ENCODE measurements at places on chromosomes 5 and 9.

- DNase-seq, result no peak
Measured at GRCh38 chr5:150210644-150211043, 20.8 kb downstream of the SLC6A7 start.

GRCh38 chr5:172756764-172757393 lies 14.1 kb downstream of the DUSP1 start:
- DNase-seq, result no peak

- no peak for DNase-seq
Measured at GRCh38 chr9:26727471-26727870, 165.1 kb downstream of the CAAP1 start.

DNA sequence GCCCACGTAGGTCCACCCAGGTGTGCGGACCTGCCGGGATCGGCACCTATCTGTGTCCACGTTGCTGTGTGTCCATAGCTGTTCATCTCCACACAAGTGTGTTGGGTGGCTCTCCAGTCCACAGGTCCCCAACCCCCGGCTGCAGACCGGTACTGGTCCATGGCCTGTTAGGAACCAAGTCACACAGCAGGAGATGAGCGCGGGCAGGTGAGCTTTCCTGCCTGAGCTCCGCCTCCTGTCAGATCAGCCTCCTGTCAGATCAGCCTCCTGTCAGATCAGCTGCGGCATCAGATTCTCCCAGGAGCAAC lies 18.9 kb downstream of the LAMC3 start:
- no peak for DNase-seq

GRCh38 chr9:107569174-107569573 lies 79.6 kb upstream of the KLF4 start:
- no peak for DNase-seq

- no peak for DNase-seq
Measured at GRCh38 chr9:111020594-111020993, 17.7 kb downstream of the LPAR1 start.

DNA sequence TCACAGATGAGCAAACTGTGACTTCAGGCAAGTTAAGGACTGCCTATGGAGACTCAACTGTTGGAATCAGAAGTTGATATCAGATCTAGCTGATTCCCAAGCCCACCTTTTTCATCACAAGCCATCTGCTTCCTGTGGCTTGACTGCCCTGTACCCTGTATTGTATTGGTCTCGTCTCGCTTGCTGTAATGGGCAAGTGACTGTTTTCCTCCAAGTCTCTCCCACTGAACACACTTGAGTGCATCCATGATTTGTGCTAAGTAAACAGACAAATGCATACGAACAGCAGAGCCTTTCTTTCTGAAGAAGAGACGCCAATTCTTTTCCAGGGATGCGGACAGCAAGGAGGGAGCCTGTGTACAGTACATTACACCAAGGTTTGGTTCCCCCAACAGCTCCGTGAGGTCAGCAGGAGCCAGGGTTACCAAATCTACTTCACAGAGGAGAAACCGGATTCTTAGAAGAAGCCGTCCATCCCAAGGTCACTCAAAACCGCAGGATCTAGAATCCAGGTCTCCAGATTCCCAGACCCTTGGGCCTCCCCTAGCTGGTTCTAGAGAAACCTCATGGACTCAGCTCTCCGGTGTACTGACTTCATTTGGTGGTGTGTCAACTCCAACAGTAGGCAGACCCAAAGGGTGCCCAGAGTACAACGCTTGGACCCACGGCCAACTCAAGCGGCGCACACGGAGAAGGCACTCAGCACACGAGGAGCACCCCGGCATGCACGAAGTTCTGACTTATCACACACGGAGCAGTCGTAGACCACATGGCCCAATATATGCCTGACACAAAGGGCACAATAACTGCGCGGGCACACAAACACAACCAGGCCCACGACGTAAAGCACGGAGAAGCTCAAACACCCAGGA lies 1.1 kb downstream of the BAG1 start:
- peak; percentile 37 for DNase-seq

GRCh38 chr5:54964405-54964804 lies 21.0 kb downstream of the ESM1 start:
- DNase-seq, result no peak

- no peak for DNase-seq
Measured at GRCh38 chr5:35166043-35166442, 64.2 kb downstream of the PRLR start.

GRCh38 chr9:134062461-134063087 lies 5.3 kb downstream of the BRD3 start:
- DNase-seq, result no peak

GRCh38 chr5:124274949-124275348 lies 471.5 kb downstream of the ZNF608 start:
- DNase-seq, result no peak

- DNase-seq, result no peak
Measured at GRCh38 chr5:174688441-174689354, 35.7 kb upstream of the MSX2 start.

GRCh38 chr9:4797854-4798150 lies 5.1 kb downstream of the RCL1 start:
- no peak for DNase-seq

DNA sequence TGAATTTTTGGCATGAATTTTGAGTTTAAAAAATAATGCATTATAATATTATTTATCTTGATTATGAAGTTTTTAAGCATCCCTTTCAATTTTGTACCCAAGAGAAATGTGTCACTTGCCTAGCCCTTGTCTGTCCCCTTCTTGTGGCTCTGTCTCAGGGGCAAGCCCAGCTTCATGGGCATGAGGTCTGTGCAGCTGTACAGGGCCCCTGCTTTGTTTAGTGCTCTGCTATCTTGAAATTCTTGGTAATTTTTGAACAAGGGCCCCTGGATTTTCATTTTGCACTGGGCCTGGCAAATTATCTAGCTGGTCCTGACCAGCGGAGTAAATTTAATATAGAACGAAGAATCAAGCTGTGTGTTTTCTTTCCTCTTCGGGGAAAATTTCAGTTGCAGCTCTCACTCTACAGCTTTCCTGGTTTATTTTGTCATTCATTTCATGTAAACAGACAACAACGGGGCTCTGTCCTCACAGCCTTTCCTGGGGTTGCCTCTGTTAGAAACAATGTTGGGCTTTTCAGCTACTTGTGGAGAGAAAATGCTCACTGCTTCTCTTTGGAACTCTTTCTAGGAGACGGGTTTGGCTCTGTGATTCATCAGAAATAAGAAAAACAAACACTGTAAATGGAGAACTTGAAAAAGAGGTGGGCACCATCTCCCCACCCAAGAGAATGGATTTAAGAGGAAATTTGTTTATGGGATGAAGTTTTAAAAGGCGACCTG lies 41.1 kb downstream of the LIX1 start:
- no peak for DNase-seq

GRCh38 chr5:59025734-59026133 lies 442.9 kb downstream of the RAB3C start:
- DNase-seq, result no peak

- no peak for DNase-seq
Measured at GRCh38 chr5:93909356-93909755, 168.0 kb upstream of the POU5F2 start.

DNA sequence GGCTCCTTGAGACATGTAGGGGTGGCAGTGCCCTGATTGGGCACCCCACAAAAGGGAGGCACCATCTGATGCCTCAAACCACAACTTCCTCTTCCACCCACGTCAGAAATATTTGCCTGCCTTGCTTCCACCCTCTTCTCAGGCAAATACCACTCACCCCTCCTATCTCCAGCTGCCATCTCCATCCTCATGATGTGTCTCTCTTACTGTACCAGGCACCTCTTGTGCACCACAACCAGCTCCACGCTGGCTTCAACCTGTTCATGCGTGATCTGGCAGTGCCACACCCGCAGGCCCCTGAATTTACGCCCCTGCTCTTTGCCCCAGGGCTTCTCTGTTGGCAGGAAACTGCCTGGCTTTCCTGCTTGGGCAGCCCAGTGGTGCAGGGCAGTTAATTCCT lies 87.8 kb upstream of the HSPA9 start:
- peak; percentile 75 for DNase-seq

- peak; percentile 15 for DNase-seq
Measured at GRCh38 chr9:109118808-109119438, 824 bp downstream of the TMEM245 start.

DNA sequence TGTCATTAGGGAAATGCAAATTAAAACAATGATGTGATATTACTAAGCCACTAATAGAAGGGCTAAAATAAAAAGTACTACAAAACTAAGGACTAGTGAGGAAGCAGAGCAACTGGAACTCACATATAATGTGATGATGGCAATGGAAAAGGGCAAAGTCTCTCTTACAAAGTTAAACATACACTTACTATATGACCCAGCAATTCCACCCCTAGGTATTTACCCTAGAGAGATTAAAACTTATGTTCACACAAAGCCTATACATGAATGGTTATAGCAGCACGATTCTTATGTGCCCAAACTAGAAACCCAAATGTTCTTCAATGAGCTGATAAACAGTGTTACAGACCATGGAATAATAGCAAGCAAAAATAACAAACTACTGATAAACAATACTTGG lies 643.7 kb downstream of the TLE1 start:
- no peak for DNase-seq

- DNase-seq, result no peak
Measured at GRCh38 chr5:112156211-112156610, 262.9 kb downstream of the EPB41L4A start.

GRCh38 chr9:121841771-121842611 lies 190.6 kb downstream of the DAB2IP start:
- DNase-seq, result no peak

DNA sequence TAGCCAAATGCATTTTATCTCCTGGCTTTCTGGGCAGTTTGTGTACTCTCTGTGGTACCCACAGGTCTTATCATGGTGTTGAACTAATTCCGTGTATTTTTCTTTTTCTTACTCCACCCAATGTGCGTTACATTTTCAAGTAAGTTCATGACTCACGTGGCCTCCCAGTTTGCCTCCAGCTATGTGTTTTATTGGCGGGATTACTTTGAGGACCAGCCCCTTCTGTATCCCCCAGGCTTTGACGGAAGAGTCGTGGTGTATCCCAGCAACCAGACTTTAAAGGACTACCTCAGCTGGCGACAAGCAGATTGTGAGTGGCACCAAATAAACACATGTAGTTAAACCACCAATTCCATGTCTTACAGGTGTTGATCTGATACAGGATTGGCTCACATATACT lies 3.2 kb downstream of the THG1L start:
- DNase-seq, result no peak

GRCh38 chr9:78677326-78677725 lies 380.4 kb downstream of the PSAT1 start:
- no peak for DNase-seq

GRCh38 chr5:10297646-10298204 lies 10.0 kb downstream of the CMBL start:
- DNase-seq, result no peak

DNA sequence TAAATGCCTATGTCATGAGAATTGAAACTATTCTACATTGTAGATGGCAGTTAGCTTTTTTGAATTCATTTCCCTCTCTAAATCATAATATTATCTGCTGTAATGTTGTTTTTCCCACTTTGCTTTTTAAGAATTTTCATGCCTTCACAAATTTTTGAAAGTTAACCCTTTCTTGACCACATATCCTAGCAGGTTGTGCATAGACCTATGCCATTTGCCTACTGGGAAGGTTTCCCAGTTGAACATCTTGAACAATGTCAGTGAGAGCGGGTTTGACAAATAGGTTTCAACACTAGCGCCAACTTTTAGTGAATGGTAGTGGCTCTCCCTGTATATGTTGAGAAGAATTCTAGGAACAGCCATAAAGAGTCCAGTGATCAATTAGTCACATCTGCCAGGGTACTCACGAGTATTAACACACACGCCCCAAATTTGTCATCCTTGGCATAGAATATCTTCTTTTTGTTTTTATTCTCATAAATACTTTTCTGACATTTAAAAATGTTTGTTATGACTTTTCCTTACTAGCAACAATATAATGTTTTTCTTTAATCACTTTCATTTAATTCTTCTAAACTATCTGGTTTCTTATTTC lies 307.6 kb downstream of the PJA2 start:
- DNase-seq, result no peak

DNA sequence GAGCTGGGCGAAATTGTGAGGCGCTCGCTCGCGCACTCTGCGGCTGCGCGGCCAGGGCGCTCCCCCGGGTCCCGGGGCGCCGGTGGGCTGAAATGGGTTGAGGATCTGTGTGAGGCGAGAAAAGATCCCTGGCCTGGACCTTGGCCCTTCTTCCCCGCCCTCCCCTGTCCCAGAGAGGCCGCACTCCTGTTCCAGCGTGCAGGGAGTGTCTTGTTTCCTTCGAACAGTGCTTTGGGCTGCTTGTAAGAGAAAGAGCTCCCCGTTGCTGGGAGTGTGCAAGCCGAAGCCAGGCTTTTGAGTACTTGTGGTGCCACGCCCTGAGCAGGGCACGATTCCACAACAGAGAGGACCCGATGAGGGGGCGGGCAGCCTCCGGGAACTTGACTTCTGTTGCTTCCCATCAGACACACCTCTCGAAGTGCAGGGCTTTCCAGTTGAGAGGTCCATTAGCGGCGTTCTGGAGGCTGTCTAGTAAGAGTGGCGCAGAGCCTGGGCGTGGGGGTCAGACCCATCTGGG lies 535 bp downstream of the DOLPP1 start:
- DNase-seq, result peak; percentile 13

- no peak for DNase-seq
Measured at GRCh38 chr5:180120237-180121101, 48.9 kb upstream of the RNF130 start.

DNA sequence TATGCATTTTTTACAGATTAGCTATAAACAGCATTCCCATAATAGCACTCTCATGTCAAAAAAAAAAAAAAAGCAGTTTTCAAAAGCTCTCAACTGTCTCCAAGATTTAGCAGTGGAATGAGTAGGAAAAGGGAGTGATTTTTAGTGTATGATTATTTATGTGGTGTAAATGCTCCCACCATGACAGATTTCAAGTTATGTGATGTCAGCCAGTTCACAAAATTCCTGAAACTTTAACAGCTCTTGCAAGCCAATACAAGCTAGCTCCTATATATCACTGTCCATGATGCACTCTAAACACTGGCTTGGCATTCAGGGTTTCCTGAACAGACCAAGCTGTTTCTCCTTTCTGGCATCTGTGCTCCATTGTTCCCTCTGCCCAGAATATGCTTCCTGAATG lies 7.9 kb upstream of the ANKDD1B start:
- DNase-seq, result no peak

- peak; percentile 98 for DNase-seq
Measured at GRCh38 chr9:70466976-70467561, 52.6 kb upstream of the KLF9 start.

DNA sequence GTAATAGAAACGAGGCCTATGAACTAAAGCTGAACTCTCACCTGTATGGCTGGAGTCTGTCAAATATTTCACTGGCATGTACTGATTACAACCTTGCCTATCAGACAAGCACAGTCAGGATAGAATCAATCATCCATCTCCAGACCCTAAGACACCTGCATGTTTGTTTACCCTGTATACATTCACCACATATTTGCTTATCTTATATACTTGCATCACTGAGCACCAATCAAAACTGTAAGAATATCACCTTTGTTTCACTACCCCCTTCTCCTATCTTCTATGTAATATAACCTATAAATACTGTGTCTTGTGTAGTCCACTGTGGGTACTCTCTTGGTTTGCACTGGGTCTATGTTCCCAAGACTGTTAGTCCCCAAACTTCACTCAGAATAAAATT lies 1085.7 kb downstream of the TAF11L14 start:
- DNase-seq, result no peak

- no peak for DNase-seq
Measured at GRCh38 chr9:91246846-91247245, 114.9 kb downstream of the AUH start.

GRCh38 chr9:130328349-130328801 lies 62.8 kb downstream of the HMCN2 start:
- peak; percentile 63 for DNase-seq
